A549 treated with CORT108297 at 1 μM for 4 hours (cell line): ENCODE measurements at places on chromosomes 5 and 9. TPM values are rescaled to one million over a fixed set of nuclear protein-coding genes. Genes with fewer than 3 reads are reported as not detected.

The NR2F1-AS1 gene
- 3.8 to 4.6 TPM (median 4.0 TPM) in 5 replicates for total RNA-seq

The UIMC1 gene
- 39.5 to 45.2 TPM (median 42.2 TPM) in 5 replicates for total RNA-seq

The RIOK2 gene
- 19.2 to 23.3 TPM (median 20.5 TPM) in 5 replicates for total RNA-seq

The F2R gene
- 37.1 to 56.0 TPM (median 52.0 TPM) in 5 replicates for total RNA-seq

The PRR16 gene
- total RNA-seq: not detected in 5 replicates

The ALDH7A1 gene
- total RNA-seq: 67.1 to 81.1 TPM (median 72.0 TPM) in 5 replicates

The PRDM9 gene
- not detected in 5 replicates for total RNA-seq

The ADAMTS13 gene
- 0.36 to 0.78 TPM (median 0.76 TPM) in 5 replicates for total RNA-seq

The CRB2 gene
- total RNA-seq: 0.03 to 0.11 TPM (median 0.06 TPM) in 5 replicates

The APBA1 gene
- total RNA-seq: 0.11 to 0.29 TPM (median 0.14 TPM) in 5 replicates

The CFAP90 gene
- total RNA-seq: 0.22 to 0.59 TPM (median 0.44 TPM) in 5 replicates

The MYMK gene
- total RNA-seq: not detected in 5 replicates
